HFFc6 (cell line): ENCODE measurements at places on chromosomes 7 and 10. TPM values are rescaled to one million over a fixed set of nuclear protein-coding genes. Genes with fewer than 3 reads are reported as not detected.

TWNK gene
- total RNA-seq: 6.5 to 9.4 TPM (median 7.1 TPM) in 3 replicates

ZNF212 gene
- 6.2 to 7.8 TPM (median 7.6 TPM) in 3 replicates for total RNA-seq

EGFR gene
- 61.6 to 83.1 TPM (median 73.8 TPM) in 3 replicates for total RNA-seq

LIPM gene
- not detected in 3 replicates for total RNA-seq

C7orf57 gene
- total RNA-seq: 0.12 TPM in 1 of 3 replicates, not detected in the others

MYL10 gene
- total RNA-seq: not detected in 3 replicates

HOXA5 gene
- total RNA-seq: 2.2 to 3.8 TPM (median 3.2 TPM) in 3 replicates

HTR5A gene
- total RNA-seq: not detected in 3 replicates

DNAJB9 gene
- 14.2 to 22.1 TPM (median 22.1 TPM) in 3 replicates for total RNA-seq

ADRB1 gene
- 0.09 TPM in 1 of 3 replicates, not detected in the others for total RNA-seq

CYP3A4 gene
- not detected in 2 replicates for total RNA-seq

CALN1 gene
- not detected in 3 replicates for total RNA-seq

PTPRE gene
- total RNA-seq: 0.15 TPM in 1 of 3 replicates, not detected in the others

TMEM130 gene
- 5.6 to 14.6 TPM (median 10.6 TPM) in 3 replicates for total RNA-seq

ANKRD1 gene
- total RNA-seq: 5.6 to 15.8 TPM (median 14.0 TPM) in 3 replicates

TMEM225B gene
- 0.36 to 0.47 TPM (median 0.37 TPM) in 3 replicates for total RNA-seq

TRIM73 gene
- 0.10 to 1.1 TPM (median 0.69 TPM) in 3 replicates for total RNA-seq

SNX10 gene
- total RNA-seq: not detected in 3 replicates

SPDYE5 gene
- not detected in 3 replicates for total RNA-seq

CABCOCO1 gene
- total RNA-seq: 0.13 to 1.2 TPM (median 0.30 TPM) in 3 replicates

ZNF25 gene
- total RNA-seq: 5.9 to 6.5 TPM (median 6.2 TPM) in 3 replicates

PAPOLB gene
- total RNA-seq: not detected in 2 replicates

PKD2L1 gene
- total RNA-seq: not detected in 2 replicates

PHYH gene
- total RNA-seq: 16.3 to 17.2 TPM (median 16.6 TPM) in 3 replicates

TCERG1L gene
- total RNA-seq: not detected in 3 replicates

GPR141 gene
- not detected in 3 replicates for total RNA-seq

IGFBP1 gene
- not detected in 3 replicates for total RNA-seq

CLDN3 gene
- total RNA-seq: not detected in 3 replicates

GPC2 gene
- total RNA-seq: 0.44 and 0.63 TPM in 2 replicates

HYAL4 gene
- not detected in 2 replicates for total RNA-seq

H2BK1 gene
- not detected in 3 replicates for total RNA-seq

KCNIP2 gene
- total RNA-seq: 0.43 to 0.91 TPM (median 0.44 TPM) in 3 replicates

PCBD1 gene
- total RNA-seq: 38.1 to 52.2 TPM (median 51.7 TPM) in 3 replicates

GFRA1 gene
- total RNA-seq: 6.6 to 17.0 TPM (median 12.5 TPM) in 3 replicates

ZNF117 gene
- total RNA-seq: 1.1 to 1.7 TPM (median 1.3 TPM) in 3 replicates

FOXI2 gene
- total RNA-seq: not detected in 3 replicates

FAM237B gene
- not detected in 3 replicates for total RNA-seq

SEMA4G gene
- total RNA-seq: 1.4 to 1.6 TPM (median 1.6 TPM) in 3 replicates

ADAMTS14 gene
- 0.05 to 0.08 TPM in 2 of 3 replicates, not detected in the other for total RNA-seq

NEBL gene
- not detected in 3 replicates for total RNA-seq

WDFY4 gene
- not detected in 2 replicates for total RNA-seq

METTL2B gene
- 29.0 to 35.5 TPM (median 33.6 TPM) in 3 replicates for total RNA-seq

CADPS2 gene
- not detected in 3 replicates for total RNA-seq

PDK4 gene
- not detected in 3 replicates for total RNA-seq

PALD1 gene
- total RNA-seq: not detected in 2 replicates

FGL2 gene
- not detected in 3 replicates for total RNA-seq

TFR2 gene
- total RNA-seq: 0.63 to 1.1 TPM in 2 of 3 replicates, not detected in the other

NOS3 gene
- 0.23 to 2.4 TPM (median 0.55 TPM) in 3 replicates for total RNA-seq

ZNF503 gene
- total RNA-seq: 8.9 to 14.2 TPM (median 10.0 TPM) in 3 replicates

GRID2IP gene
- total RNA-seq: not detected in 3 replicates

ZNF467 gene
- 0.68 and 1.8 TPM in 2 replicates for total RNA-seq

PON3 gene
- total RNA-seq: not detected in 3 replicates
